ENCODE measurements at places on chromosomes 16 and 17.

DNA sequence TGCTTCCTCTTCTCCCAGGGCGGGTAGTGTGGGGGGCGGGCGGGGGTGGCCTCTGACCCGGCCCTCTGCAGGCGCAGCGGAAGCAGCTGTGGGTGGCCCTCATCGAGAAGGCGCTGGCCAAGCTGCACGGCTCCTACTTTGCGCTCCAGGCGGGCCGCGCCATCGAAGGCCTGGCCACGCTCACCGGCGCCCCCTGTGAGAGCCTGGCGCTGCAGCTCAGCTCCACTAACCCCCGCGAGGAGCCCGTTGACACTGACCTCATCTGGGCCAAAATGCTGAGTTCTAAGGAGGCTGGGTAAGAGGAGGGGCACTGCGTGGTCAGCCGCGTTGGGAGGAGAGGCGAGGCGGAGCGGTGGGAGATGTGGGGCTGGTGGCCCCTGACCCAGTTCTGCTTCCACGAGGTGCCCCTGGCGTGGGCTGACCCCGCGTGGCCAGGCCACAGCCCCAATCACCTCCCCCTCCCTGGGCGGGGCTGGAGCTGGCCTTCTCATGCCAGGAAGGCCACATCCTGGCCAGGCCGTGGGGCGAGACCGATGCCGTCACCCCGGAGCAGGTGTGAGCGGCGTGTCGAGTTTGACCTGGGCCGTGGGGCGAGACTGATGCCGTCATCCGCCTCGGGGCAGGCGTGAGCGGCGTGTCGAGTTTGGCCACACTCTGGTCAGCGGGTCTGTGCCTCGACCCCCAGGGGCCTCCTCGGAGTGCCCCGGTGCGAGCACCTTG, 10.5 kb upstream of the PRR35 start:
- DNase-seq, result no peak

DNA sequence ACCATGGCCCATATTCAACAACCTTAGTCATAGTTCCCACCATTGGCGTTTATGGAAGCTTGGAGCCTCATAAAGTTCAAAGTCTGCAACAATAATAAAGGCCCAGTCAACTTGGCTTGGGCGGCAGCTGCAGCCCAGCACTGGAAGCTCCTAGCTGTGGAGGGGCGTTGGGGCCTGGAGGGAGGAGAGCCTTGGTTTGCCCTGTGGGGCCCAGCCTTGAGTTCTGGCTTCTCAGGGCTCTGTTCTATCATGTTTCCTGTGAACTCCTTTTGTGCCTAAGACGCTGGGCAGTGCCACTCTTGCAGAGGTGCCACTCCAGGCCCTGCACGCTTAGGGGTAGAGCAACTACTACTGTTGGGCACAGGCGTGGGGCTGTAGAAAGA, 927 bp upstream of the ENGASE start:
- DNase-seq, result no peak

DNA sequence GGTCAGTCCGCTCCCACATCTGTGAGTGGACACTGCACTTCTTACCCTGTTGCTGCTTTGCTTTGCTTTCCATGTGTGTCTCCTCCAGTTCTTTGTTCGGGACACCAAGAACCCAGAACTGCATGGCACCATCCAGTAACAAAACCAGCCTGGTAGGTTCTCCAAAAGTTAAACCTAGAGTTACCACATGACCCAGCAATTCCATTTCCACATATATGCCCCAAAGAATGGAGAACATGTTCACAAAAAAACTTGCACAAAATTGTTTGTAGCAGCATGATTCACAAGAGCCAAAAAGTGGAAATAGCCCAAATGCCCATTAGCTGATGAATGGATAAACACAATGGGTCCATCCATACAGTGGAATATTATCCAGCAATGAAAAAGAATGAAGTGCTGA, 10.3 kb upstream of the CCL22 start:
- DNase-seq, result no peak

GRCh38 chr17:6506679-6507231, 49.6 kb downstream of the PITPNM3 start:
- DNase-seq, result no peak

GRCh38 chr16:12551946-12552345, 251.7 kb downstream of the CPPED1 start:
- no peak for DNase-seq

DNA sequence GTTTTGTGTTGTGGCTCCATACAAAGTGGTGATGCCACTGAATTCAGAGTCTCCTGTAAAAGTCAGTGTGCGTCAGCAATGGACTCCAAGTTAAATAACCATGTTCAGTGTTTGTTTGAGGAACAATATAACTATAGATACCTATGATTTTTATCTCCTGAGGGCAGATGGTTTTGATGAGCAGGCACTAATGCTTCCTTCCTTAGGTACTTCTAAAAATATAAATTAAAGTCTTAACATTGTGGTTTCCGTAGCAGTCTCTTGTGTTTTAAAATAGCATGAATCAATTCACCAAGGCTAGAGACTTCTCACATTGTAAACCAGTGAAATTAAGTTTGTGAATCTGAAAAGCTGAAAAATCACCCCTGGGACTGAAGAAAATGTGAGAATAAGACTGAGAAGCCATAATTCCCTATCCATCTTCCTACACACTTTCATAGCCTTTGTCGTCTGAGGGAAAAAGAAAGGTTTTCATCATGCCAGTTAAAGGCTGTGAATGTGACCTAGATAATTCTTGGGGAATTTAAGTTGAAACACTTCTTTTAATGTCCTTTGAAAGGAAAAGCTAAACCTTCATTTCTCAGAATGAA, 1502.9 kb downstream of the CDH11 start:
- no peak for DNase-seq

DNA sequence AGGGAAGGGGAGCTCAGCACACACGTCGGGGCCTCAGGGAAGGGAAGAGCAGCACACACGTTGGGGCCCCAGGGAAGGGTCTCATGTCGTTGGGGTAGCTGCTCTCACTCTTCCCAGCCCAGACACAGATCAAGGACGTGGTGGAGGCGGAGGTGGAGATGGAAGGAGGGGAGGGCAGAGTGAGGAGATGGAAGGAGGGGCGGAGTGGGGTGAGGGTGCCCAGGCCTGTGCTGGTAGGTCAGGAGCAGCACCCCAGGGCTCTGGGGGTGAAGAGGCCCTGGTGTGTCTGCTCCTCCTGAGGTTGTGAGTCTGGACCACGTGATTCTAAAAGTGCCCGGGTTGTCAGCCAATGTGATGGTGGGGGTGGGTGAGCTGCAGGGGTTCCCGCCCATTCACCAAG, 14.9 kb downstream of the CLCN7 start:
- no peak for DNase-seq

DNA sequence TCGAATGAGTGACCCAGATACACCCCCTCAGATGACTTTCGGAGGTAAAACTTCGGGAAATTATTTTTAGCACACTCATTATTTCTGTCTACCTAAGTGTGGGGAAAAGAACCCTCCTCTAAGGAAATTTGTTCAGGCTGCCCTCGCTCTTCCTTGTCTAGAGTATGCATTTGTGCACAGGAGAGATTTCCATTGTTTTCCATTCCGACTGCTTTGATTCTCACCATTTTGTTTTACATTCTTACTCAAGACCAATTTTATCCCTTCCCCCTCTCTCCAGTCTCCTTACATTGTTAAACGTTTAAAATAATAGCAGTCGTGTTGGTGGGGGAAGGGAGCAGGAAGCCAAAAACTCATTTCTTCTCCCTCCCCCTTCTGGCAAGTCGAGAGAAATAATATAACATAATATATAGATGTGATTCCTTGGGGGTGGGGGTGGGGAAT, 1.5 kb upstream of the CHD3 start:
- no peak for DNase-seq

GRCh38 chr16:72219282-72219681, 47.3 kb upstream of the PMFBP1 start:
- no peak for DNase-seq

- DNase-seq, result no peak
Observed at GRCh38 chr17:83079766-83080578, 563 bp downstream of the METRNL start.

GRCh38 chr17:685006-685405, 29.6 kb downstream of the VPS53 start:
- DNase-seq, result no peak

DNA sequence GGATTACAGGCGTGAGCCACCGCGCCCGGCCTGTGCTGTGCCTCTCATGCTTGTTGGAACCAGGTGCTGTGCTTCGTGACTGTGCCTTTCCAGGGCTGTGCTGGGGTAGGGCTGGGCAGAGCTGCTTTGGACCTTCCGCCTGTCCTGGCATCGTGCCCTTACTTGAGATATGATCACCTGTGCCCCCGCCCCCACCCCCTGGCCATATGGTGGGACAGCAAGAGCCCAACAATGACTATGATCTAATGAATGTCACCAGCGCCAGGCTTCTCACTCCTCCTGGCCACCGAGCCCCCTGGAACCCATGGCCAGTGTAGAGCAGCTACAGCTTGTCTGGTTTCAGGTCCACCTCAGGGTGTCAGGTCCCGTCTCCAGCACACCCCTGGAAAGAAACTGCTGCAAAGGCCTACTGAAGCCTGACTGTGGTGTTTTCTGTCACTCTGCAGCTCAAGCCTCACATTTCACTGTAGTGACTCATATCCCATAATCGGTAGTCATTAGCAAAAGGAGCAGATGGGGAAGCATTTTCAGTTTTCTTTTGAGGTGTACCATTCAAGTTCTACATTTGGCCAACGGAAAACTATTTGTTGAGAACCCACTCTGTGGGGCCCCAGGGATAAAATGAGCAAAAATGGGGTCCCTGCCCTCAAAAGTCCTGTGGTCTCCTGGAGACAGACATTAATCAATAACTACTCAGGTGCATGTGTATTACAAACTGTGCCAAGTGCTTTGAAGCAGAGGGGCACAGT, 22.1 kb downstream of the FCSK start:
- no peak for DNase-seq

- DNase-seq, result no peak
Observed at GRCh38 chr17:44558334-44558709, 1.0 kb downstream of the FZD2 start.

GRCh38 chr17:4479340-4479981, 19.2 kb upstream of the SPNS2 start:
- DNase-seq, result no peak

DNA sequence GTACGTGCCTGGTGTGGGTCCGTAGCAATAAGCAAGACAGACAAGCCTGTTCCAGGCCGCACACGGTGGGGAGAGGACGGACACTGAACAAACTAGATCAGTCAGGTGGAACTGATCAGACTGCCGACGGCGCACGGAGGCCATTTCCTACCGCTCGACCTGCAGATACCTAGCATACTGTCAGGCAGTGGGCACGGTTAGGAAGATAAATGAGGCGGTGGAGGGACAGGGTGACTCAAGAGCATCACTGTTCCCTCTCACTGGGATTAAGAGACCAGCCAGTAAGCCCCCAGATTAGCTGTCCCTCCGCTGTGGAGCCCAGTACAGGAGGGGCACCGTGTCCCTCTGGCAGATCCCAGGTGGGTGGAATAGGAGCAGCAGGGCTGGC, 4.8 kb downstream of the AANAT start:
- DNase-seq, result no peak

- DNase-seq, result no peak
Observed at GRCh38 chr16:57986196-57986595, 14.3 kb downstream of the ZNF319 start.

- no peak for DNase-seq
Observed at GRCh38 chr17:78535273-78536197, 41.7 kb downstream of the DNAH17 start.

GRCh38 chr16:54847207-54847606, 83.5 kb upstream of the IRX5 start:
- DNase-seq, result no peak

DNA sequence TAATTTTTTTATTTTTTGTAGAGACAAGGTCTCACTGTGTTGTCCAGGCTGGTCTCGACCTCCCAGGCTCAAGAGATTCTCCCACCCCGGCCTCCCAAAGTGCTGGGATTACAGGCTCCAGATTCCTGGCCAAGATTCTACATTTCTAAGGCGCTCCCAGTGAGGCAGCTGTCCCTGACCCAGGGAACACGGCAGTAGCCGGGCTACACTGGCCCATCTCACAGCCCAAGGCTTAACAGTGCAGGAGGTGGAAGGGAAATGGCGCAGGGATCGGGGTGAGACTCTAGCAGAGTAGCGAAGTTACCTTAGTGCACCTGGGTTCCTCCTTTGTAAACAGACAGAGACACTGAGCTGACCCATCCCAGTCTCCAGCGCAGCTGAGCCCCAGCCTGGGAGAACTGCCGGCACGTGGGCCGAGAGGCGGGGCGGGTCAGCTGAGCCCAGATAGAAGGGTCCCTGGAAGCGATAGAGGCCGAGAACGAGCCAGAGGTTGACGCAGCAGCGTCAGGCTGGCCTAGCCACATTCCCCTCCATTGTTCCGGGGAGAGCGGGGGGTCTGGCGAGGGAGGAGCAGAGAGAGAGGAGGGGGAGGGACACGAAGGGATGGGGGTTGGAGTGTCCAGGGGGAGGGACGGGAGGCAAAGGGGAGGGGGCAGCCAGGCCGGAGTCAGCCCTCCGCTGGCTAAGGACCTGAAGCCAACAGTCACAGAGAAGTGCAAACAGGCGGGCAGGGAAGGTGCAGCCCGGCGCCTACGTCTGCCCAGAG, 2.5 kb downstream of the CARHSP1 start:
- no peak for DNase-seq
